ENCODE measurements at places on chromosomes 12 and 14. TPM values are rescaled to one million over a fixed set of nuclear protein-coding genes. Genes with fewer than 3 reads are reported as not detected.

GRCh38 chr12:93862424-93862823 lies 185.2 kb downstream of the CRADD start:
- H3K36me3 ChIP-seq: no peaks in the 10 kb centered on the region
- DNase-seq: no peak
- H3K27me3 ChIP-seq: no peaks in the 10 kb centered on the region

DIO2 gene
- total RNA-seq: 3.4 TPM

- no peaks in the 10 kb centered on the region for H3K36me3 ChIP-seq
- H3K4me3 ChIP-seq: no peak overlapping the region
- no peaks in the 10 kb centered on the region for H3K27me3 ChIP-seq
- H3K4me1 ChIP-seq: peaks cover 9% of the 10 kb centered on the region
- DNase-seq: no peak
These were observed 13.7 kb downstream of the CFL2 start for GRCh38 chr14:34700622-34701130.

LMNTD1 gene
- not detected for total RNA-seq

GRCh38 chr14:101961746-101962502 lies 2.4 kb upstream of the DYNC1H1 start:
- H3K4me1 ChIP-seq: peaks cover 18% of the 10 kb centered on the region
- H3K27me3 ChIP-seq: no peaks in the 10 kb centered on the region
- H3K4me3 ChIP-seq: no peak overlapping the region
- no peaks in the 10 kb centered on the region for H3K36me3 ChIP-seq

SLC2A13 gene
- total RNA-seq: 2.5 TPM

All from Caco-2 (cell line).